ENCODE measurements at places on chromosomes 3 and 15. TPM values are rescaled to one million over a fixed set of nuclear protein-coding genes. Genes with fewer than 3 reads are reported as not detected.

Gene ACAP2
- 58.2 TPM for total RNA-seq

Gene GOLGA8G
- total RNA-seq, result not detected

Gene BTD
- 16.4 TPM for total RNA-seq

Gene KNG1
- not detected for total RNA-seq

Gene ITGB5
- total RNA-seq, result 124 TPM

Gene MEX3B
- 0.64 TPM for total RNA-seq

Gene ALDH1A2
- 2.7 TPM for total RNA-seq

Gene XIRP1
- not detected for total RNA-seq

Gene TERC
- total RNA-seq, result 1,776 TPM

Gene KY
- not detected for total RNA-seq

Gene EPHB1
- not detected for total RNA-seq

Gene FBXW12
- total RNA-seq, result not detected

Gene IL17RE
- total RNA-seq, result 2.7 TPM

Gene TTC23
- total RNA-seq, result 16.2 TPM

Gene GPR176
- 2.6 TPM for total RNA-seq

Gene SLC25A26
- 44.1 TPM for total RNA-seq

Gene SH3GL3
- total RNA-seq, result 2.1 TPM

Gene PEX11A
- 7.0 TPM for total RNA-seq

Gene LRRC3B
- total RNA-seq, result not detected

Gene CELF6
- total RNA-seq, result 0.24 TPM
